ENCODE measurements at places on chromosomes 16 and 17.

DNA sequence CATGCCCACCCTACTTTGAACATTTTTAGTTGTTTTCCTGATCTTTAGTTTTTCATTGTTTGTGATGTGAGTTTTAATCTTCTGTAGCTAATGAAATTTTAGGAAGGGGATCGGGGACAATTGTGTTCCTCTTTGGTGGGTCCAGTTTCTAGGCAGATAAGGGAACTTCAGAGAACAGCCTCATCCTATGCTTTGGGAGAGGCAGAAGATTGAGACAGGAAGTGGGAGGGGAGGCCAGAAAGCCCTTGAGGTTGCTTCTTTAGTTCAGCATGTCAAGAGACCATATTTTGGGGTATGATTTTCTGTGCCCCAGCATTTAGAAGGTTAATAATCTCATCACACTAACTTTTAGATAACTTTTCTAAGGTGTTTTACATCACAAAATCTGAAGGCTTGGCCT, 191.0 kb downstream of the TANC2 start:
- DNase-seq: no peak

- no peak for DNase-seq
These were observed 34.9 kb downstream of the CHD9 start for GRCh38 chr16:53089434-53090285.

DNA sequence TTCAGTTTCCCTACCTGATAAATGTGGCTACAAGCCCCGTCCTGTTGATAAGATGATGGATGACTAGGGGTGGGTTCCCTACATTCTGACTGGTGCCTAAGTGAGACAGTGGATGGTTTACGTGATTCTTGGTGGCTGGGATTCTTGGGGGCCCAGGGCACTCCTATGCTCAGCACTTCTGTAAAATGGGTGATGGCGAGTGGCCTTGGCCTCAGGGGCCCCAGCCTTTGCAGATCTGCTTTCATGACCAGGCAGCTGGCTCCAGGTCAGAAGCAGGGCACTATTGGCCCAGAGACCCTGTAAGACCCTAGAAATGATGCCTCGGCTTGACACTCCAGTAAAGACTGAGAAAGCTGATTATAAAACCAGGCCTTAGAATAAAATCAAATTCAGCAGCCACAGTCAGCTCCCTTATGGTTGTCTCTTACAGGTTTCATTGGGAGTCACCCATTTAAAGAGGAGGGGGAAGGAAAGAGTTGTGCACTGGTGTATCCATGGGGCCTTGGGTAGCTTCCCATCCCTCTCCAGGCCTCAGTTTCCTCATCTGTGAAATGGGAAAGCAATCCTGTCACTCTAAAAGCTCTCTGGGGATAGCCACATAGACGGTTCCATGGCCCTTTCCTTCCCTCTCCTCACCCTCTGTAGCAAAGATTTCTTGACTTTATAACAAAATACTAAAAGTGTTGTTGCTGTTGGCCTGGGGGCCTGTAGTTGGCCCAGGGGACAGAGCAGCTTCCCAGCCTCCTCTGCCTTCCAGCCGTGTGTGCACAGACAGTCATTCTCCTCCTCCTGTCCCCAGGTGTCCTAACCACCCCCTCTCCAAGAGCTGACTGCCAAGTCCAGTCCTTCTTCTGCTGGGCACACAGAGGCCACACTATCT, 1.2 kb downstream of the SNX20 start:
- no peak for DNase-seq

GRCh38 chr16:13060932-13061331, 159.5 kb downstream of the SHISA9 start:
- no peak for DNase-seq

DNA sequence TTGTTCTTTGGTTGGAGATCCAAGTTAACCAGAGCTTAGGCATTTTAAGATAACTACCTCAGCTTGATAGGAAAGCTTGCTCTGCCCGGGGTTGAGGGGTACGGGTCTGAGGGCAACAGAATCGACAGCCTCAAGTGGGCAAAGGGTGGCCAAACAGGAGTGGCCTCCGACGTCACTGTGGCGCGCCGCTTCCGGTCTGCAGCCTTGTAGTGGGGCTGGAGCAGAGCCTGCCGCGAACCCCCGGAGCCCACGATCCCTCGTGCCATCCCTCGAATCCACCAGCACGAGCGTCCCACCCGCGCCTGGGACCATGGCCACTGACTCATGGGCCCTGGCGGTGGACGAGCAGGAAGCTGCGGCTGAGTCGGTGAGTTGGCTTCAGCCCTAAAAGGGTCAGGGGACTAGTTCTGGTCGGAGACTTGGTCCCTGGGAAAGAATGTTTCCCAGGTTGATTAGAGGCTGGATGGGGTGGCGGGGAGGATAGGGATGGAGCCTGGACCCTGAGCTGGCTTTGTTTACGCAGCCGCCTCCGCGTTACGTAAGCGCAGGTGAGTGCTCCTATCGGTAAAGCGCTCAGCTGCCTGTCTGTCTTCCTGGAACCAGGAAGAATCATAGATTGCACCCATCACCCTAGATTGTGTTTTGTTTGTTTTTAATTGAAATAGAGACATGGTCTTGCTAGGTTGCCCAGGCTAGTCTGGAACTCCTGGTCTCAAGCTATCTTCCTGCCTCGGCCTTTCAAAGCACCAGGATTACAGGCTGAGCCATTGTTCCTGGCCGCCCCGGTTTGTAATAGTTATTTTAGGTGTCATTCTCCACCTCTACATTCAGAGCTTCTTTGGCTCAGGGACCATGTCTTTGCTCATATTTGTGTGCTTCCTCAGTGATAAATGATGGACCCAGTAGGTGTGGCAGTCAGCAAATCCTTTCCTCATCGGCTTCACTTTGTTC, at the start of gene DDX19B:
Gene DDX19B (plus strand): TSS at position 199 of the 951 bp plus-strand sequence. CDS start 112 bp downstream, at position 311.
- peak; percentile 25 for DNase-seq

DNA sequence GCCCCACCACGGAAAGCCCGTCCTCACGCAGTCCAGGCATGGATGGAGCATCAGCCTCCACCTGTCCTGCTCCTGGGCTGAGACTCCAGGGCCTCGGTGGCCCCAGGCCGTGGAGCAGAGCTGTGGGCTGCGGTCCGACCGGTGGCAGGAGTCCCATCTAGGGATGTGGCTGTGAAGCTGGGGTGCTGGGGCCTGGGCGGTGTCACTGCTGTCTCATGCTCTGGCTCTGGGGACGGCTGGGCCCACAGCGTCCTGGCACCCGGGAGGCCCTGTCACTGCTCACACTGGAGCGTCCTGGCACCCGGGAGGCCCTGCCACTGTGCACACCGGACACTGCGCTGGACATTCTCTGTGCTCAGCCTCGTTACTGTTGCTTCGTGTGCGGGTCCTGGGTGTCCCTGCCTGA, 8.4 kb downstream of the BAIAP2 start:
- DNase-seq: no peak

DNA sequence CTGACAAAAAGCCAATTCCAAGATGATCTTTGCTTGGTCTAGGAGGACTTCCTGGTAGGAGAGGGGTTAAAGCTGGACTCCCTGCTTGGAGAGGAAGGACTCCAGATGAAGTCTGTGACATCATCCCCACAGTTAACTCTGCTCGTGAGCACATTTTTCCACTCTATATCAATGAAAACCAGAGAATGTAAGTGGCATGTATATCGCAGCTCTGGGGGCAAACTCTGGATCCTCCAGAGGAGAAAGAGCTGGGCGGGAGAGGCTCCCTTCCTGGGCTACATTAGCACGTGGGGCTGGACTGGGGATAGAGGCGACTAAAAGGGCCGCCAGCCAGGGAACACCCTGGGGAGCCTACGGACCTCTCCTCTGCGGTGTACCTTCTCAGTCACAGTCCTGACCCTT, 34.1 kb downstream of the HIC1 start:
- no peak for DNase-seq

Measured in SW 1271 (cell line).